ENCODE measurements at places on chromosomes 11 and 22.

GRCh38 chr11:29755474-29755873, 261.4 kb downstream of the KCNA4 start:
- DNase-seq: no peak

GRCh38 chr22:27419473-27419872, 382.1 kb downstream of the MN1 start:
- DNase-seq: no peak

- DNase-seq: no peak
Observed at GRCh38 chr11:133901316-133901715, 55.5 kb downstream of the IGSF9B start.

DNA sequence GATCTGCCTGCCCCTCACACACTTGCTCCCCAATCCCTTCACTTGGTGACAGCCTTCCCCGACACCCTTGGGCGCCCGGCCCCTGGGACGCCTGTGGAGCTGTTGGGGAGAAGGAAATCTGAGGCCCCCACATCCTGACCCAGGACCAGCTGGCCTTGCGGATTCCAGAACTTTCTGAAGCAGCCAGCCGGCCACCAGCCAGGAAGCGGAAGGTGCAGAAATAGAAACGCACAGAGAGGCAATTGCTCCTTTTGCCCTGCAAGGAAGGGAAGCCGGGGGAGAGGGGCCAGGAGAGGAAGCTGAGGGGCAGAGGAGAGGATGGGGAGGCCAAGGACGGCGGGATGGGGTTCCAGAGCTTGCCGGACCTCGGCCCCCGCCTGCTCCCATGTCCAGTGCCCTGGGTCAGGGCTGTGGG, 66.7 kb upstream of the LINC01488 start:
- DNase-seq: no peak

- DNase-seq: no peak
Observed at GRCh38 chr11:7516475-7516874, 2.7 kb downstream of the PPFIBP2 start.

- no peak for DNase-seq
Observed at GRCh38 chr11:117900720-117901440, 24.4 kb upstream of the FXYD6 start.

DNA sequence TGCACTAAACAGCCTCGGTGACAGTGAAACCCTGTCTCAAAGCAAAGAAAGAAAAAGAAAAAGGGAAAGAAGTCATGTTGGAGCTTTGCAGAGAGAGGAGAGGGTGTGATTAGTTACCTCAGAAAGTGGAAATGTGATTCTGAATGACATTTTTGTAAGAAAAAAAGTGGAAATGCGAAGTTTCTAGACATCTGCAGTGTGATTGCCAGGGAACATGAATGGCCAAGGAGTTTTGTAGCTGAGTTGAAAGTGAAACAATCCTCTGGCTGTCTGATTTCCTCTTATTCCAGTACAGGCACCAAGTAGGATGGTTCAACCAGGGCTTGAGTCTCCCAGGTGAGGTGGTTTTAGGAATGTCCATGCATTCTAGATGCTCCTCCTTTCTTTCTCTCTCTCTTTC, 17.8 kb upstream of the SYVN1 start:
- DNase-seq: no peak

- no peak for DNase-seq
Observed at GRCh38 chr22:45321827-45322226, 12.1 kb downstream of the FAM118A start.

DNA sequence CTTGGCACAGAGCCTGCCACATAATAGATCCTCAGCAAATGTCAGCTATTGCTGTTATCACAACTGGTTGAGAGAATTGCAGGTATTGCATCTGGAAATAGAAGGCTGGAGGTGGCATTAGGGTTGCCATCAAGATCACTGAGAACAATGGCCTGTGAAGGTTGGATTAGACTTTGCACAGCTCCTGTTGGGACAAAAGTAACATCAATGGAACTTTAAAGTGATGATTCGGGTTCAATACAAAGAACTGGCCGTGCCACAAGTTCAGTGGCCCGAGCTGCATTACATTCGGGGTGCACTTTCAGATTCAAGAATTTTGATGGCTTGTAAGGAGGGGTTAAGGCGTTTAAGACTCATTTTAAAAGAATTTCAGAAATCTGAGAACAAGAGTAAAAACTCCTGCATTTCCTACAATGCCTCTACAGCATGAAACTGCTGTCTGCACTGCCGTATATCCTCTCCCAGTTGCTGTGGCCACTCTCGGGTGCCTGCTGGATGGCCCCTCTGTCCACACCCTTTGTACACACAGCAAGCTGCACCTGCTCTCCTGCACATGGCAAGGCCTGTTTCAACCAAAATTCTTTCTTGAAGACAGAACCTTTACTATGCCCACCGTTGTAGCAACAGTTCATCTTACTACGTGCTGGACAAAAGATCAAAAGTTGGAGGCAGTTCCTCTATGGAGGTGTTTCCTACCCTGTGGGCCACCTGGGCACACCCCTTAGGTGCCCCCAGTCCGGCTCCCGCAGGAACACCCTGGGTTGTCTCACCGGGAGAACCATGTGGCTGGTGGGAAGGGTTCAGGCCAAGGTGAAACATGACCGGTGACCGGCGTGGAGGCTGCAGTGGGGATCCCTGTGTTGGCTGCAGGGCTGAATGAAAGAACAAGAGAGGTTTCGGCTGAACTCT, 17.5 kb upstream of the SHANK2 start:
- no peak for DNase-seq

DNA sequence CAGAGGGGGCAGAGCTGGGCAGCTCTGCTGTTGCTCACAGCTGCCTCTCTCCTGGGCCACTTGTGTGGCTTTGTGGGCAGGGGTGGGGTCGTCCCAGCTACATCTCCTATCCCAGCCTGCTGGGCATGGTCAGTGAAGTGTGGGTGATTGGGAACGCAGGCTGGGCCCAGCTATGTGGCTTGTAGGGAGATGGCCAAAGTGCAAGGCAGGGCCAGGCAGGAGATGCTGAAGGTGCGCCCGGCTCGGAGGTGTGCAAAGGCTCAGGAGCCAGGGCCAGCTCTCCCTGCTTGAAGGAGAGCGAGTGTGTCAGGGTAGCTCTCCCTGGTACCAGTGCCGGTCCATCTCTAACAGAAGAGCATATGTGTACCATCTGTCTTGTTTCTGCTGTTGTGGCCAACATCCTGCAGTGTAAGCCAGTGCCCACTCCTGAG, 8.4 kb upstream of the RANBP1 start:
- no peak for DNase-seq

DNA sequence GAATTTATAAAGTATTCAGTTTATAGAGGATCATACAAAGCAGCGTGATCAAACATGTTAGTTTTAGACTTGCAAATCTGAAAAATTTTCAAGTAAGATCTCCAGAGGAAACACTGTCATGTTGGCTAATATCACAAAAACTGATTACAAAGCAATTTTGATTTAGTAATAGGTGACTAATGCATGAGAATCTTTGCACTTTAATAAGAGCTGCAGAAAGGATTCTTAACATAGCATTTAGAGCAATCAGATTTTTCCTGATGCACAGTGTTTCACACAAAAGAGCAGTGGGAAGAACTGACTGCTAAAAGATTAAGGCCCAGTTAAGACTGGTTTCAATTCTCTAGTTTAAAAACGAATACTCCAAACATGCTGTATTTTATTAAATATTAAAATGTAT, 321.2 kb downstream of the GUCY1A2 start:
- DNase-seq: no peak

DNA sequence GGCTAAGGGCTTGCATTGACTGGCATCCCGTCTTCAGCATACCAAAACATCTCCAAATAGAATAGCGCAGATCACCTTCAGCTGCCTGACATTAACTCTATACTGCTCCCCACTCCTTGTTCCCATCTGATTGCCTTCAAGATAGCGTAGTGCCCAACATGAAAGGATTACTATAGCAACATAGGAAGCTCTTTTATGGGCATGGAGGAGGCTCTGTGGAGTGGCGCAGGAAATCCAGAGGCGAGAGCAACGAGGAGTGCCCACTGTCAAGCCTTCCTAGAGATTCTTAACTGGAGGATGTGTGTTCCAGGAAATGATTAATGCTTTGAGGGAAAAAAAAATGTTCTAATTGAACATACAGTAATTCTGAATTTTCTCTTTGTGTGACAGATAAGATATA, 213.3 kb downstream of the CADM1 start:
- no peak for DNase-seq

DNA sequence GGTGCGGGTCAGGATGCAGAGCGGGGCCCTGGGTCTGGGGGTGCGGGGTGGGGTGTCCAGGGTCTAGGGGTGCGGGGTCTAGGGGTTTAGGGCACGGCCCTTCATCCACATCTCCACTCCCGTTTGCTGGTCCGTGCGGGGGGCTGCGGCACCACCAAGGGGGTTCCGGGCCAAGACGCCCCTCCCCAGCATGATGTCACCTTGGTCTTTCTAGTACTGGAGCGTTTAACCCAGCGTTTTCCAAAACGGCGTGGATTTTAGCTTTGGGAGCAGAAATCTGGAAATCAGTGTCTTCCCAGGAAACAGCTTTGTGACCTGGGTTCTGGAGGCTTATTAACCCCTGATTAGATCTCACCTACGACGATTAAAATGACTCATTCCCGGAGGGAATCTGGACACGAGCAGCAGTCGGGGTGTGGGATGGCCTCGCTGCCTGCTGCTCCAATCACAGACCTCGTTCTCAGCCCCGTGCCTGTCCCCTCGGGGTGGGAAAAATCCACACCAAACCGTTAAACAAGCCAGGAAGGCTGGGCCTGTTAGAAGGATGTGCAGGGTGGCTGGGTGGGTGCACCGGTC, 759 bp downstream of the AP2A2 start:
- DNase-seq: no peak

DNA sequence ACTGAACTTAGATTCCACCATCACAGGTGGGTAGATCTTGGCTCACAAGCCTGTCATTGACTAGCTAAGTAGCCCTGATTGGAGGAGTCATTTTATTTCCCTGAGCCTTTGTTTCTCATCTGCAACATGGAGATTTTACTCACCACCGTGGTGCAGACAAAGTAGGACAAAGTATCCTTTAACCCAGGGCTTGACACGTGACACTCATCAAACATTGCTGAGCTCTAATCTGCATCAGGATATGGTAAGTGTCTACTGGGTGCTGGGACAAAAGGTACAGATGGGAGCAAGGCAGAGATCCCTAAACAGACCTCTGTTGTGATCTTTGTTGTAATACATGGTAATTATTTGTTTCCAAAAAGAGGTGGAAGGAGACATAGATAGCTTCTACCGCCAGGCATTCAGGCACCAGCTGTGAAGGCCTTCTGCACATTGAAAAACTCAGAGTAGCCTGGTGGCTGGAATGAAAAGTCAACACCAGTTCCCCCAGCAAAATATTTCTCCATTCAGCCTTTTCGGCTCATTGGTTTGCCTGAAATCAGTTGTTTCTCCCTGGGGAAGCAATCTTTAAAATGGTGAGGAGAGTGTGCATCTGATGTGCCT, 18.3 kb upstream of the MICAL2 start:
- DNase-seq: no peak

DNA sequence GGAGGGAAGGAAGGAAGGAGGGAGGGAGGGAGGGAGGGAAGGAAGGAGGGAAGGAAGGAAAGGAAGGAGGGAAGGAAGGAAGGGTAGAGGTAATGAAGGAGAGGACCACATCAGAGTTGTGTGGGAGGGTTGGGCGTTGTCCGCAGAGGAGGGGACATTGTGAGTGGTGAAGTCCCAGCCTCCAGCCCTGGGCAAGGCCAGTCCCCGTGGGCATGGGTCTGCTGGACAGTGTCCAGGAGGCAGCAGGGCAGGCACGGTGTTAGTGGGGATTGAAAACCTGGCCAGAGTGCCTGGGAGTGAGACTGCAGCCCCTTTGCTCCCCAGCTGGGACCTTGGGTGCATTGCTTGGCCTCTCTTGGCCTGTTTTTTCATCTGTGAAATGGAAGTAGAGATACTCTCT, 1462.3 kb downstream of the BRD1 start:
- no peak for DNase-seq

DNA sequence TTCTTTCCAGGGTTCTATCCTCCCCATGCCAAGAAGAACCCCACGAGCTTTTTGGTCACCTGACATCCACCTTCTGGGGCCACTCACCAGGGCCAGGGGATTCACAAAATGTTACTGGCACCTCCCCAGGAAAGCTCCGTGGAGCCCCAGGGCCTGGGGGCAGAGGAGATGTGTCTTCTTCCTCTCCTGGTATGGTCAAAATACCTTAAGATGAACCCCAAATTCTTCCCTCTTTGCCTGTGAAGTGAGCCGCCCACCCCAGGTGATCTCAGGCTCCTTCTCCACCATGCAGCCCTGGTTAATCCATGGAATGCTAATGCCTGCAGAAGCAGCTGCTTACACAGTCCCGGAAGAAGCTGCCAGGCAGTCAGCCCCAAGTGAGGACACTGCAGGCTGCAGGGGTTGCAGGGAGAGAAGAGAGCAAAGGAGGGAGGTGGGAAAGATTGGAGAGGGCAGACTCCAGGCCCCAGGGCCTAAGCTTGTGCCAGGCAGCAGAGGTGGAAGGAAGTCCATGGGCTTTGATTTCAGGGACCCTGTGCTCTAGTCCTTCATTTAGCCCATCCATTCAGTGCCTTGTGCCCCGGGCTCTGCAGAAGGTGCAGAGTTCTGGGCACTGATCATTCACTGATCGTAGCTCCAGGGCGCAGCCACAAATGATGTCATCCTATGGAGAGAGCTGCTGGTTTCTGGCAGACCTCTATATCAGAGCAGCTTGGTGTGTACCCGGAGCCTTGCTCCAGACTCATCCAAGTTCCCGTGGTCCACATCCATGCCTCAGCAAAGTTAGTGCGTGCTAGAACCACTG, 127.9 kb upstream of the NECTIN1 start:
- no peak for DNase-seq

DNA sequence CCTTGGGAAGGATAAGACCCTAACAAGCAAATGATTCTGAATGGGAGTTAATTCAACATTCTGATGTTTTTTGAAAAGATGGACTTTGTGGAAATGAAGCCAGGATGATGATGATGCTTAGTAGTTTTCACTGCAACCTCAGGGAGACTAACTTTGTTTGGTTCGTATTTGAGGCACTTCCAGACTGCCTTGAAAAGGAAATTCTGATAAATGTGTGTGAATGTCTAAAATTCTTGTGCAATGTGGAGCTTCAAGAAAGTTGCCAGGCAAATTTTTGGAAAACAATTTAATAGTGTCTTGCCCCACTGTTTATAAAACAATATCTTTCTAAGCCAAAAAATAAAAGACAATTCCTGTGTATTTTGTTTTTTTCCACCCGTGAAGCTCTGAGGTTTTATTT, 11.2 kb upstream of the NAV2 start:
- no peak for DNase-seq

DNA sequence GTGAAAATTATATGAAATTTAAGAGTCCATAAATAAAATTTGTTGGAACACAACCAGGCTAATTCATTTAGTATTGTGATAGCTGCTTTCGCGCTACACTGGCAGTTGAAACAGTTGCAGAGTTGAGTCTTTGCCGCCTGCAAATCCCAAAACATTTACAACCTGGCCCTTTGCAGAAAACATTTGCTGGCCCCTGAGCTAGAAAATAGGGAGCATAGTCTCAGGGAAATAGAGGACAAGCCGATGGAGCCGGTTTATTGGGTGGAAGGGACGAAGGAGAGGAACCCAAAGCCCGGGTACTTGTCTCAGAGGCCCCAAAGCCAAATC, 527 bp upstream of the SAC3D1 start:
- DNase-seq: no peak

GRCh38 chr11:1131033-1131911, 26.5 kb upstream of the MUC5AC start:
- DNase-seq: no peak

Measured in activated naive CD4-positive, alpha-beta T cell (primary cell).